A549 (cell line): ENCODE measurements at places on chromosomes 12 and 14. TPM values are rescaled to one million over a fixed set of nuclear protein-coding genes. Genes with fewer than 3 reads are reported as not detected.

PRH2 gene
- 0.19 TPM in 1 of 3 replicates, not detected in the others for polyA plus RNA-seq

GALNT8 gene
- polyA plus RNA-seq: not detected in 3 replicates

DNA sequence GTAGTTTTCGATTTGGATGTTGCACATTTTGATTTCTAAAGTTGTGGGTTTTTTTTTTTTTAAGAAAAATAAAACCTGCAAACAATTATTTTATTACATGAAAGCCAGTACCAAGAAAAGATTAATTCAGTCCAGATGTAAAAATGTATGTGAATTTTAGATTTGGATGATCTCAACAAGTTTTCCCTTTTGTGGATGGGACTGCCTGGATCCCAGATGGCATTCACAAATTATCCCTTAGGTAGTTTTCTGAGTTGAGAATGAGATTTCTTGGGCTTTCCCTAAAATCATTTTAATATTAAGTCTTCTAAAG, 2.8 kb downstream of the FRMD6 start:
- no peak for DNase-seq

GRCh38 chr12:30395190-30395589, 300.5 kb downstream of the IPO8 start:
- no peak for DNase-seq

DNA sequence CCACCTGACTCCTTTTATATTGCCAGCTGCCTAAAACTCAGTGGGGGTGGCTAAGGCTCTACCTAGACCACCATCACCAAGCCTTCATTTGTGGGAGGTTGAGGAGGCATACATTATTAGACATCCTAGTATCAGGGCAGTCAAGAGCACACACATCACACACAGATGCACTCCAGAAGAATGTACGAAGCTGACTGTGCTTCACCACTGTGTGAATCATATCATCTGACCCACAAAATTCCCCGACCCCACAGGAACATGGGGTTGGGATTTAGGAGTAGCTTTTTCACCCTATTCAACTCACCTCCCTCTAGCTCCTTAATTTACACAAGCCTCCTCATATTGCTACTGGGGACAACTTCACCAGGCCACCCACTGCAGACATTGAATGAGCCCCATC, 64.8 kb upstream of the BDKRB2 start:
- no peak for DNase-seq

DNA sequence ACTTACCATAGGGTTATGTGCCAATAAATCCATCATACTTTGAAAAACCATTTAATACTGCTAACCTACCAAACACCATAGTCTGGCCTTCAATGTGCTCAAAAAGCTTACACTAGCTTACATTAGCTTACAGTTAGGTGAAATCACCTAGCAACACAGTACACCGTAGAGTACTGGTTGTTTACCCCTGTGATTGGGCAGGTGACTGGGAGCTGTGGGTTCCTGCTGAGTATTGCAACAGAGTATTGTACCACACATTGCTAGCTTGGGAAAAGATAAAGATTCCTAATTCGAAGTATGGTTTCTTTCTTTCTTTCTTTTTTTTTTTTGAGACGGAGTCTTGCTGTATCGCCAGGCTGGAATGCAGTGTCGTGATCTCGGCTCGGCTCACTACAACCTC, 5.6 kb downstream of the ATP5MC2 start:
- no peak for DNase-seq
